HCT116 (cell line): ENCODE measurements at places on chromosomes 12 and 14. TPM values are rescaled to one million over a fixed set of nuclear protein-coding genes. Genes with fewer than 3 reads are reported as not detected.

The OR4K17 gene
- total RNA-seq = not detected

The NANOG gene
- 0.22 TPM for total RNA-seq

The VRTN gene
- total RNA-seq = 0.10 TPM

The CLEC2A gene
- total RNA-seq = not detected

The TROAP gene
- 99.1 TPM for total RNA-seq

The IL31 gene
- not detected for total RNA-seq

The TWF1 gene
- total RNA-seq = 125 TPM

The C14orf93 gene
- total RNA-seq = 13.7 TPM

The ERBB3 gene
- 39.7 TPM for total RNA-seq

The CCDC88C gene
- total RNA-seq = 20.8 TPM

DNA sequence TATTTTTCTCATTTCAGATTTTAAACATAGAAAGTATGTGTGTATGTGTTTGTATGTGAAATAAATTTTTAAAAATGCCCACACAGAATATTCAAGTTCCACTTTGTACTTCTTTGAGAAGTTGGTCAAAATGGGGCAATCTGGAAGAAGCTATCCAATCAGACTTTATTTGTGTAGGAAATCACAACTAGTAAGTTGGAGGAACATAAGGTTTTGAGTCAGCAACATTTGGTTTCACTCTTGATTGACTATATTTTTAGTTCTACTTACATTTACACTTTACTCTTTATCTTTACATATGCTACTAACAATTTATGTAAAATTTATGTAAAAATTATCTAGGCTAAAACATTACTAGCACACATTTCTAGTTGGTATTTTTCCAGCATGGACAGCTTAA, 128.1 kb downstream of the ATXN7L3B start:
- H3K4me1 ChIP-seq = no peaks in the 10 kb centered on the region
- H3K27ac ChIP-seq = no peak overlapping the region
- H3K36me3 ChIP-seq = no peaks in the 10 kb centered on the region
- no peaks in the 10 kb centered on the region for H3K27me3 ChIP-seq
- no peak for DNase-seq

GRCh38 chr14:68918612-68919011, 60.5 kb downstream of the ACTN1 start:
- H3K4me3 ChIP-seq = no peak overlapping the region
- H3K4me1 ChIP-seq = no peaks in the 10 kb centered on the region
- H3K27me3 ChIP-seq = no peaks in the 10 kb centered on the region
- no peak for DNase-seq
- H3K27ac ChIP-seq = no peak overlapping the region

DNA sequence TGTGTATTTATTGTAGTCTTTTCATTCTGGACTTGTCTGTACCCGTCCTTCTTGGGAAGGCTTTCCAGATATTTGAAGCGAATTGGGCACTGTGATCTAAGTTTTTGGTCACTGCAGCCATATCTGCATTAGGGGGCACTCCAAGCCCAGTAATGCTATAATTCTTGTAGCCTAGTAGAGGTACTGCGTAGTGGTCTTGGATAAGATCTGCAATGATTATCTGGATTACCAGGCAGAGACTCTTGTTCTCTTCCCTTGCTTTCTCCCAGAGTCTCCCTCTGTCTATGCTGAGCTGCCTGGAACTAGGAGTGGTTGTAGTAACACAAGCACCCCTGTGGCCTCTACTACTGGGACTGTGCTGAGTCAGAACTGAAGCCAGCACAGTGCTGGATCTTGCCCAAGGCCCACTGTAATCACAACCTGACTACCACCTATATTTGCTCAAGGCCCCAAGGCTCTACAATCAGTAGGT, 30.0 kb downstream of the SLC38A2 start:
- H3K27me3 ChIP-seq = no peaks in the 10 kb centered on the region
- no peak overlapping the region for H3K27ac ChIP-seq
- no peak overlapping the region for H3K4me3 ChIP-seq
- no peaks in the 10 kb centered on the region for H3K36me3 ChIP-seq

DNA sequence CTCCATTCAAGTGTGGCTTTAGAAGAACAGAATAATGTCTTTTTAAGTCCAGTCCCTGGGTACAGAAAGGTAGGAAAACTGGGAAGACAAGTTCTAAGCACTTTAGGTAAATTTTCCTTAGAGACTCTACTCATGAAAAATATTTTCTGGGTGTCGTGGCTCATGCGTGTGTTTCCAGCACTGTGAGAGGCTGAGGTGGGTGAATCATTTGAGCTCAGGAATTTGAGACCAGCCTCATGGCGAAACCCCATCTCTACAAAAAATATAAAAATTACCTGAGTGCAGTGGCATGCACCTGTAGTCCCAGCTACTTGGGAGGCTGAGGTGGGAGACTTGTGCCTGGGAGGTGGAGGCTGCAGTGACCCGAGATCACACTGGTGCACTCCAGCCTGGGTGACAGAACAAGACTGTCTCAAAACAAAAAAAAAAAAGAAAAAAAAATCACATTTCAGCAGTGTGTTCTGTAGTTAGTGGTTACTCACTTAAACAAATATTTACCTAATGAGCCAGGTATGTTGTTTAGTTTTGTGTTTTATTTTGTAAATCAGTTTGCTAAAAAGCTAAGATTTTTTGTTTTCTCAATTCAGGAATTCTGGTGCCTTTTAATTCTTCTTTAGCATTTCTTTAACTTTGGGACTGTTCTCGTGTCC, 52.3 kb upstream of the RD3L start:
- no peaks in the 10 kb centered on the region for H3K36me3 ChIP-seq
- no peak overlapping the region for H3K27ac ChIP-seq
- no peak overlapping the region for H3K4me3 ChIP-seq
- DNase-seq = no peak
- no peaks in the 10 kb centered on the region for H3K4me1 ChIP-seq
- no peaks in the 10 kb centered on the region for H3K27me3 ChIP-seq

- H3K36me3 ChIP-seq = no peaks in the 10 kb centered on the region
- H3K4me1 ChIP-seq = peaks cover 7% of the 10 kb centered on the region
- H3K4me3 ChIP-seq = no peak overlapping the region
- no peak for DNase-seq
- H3K27ac ChIP-seq = no peak overlapping the region
These were observed 45.8 kb downstream of the ATL1 start for GRCh38 chr14:50605766-50606165.

DNA sequence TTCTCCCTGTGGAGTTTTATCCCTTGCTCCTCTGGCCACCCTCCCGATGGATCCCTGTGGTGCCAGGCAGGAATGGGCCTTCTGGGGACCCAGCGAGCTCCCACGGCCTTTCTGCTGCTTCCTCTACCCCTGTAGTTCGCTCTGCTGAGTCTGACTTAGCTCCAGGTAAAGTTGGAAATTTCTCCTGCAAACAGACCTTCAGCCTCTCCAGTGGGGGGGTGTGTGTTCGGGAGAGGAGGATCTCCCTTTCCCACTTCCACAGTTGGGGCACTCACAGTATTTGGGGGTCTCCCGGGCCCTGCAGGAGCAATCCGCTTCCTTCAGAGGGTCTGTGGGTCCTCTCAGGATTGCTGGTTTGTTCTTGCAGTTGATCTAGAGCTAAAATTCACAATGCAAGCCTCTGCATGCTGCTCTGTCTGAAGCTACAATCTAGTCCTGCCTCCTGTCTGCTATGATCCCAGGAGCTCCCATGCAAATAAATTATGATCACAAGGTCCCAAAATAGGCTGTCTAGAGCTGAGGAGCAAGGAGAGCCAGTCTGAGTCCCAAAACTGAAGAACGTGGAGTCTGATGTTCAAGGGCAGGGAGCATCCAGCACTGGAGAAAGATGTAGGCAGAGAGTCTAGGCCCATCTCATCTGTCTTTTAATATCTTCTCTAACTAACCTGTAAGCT, 18.3 kb downstream of the MTRFR start:
- peak overlapping the region; percentile 39; the same call in 1 of the 2 replicates for H3K4me3 ChIP-seq
- H3K4me1 ChIP-seq = peaks cover 29% of the 10 kb centered on the region
- H3K27me3 ChIP-seq = no peaks in the 10 kb centered on the region
- no peak for DNase-seq

DNA sequence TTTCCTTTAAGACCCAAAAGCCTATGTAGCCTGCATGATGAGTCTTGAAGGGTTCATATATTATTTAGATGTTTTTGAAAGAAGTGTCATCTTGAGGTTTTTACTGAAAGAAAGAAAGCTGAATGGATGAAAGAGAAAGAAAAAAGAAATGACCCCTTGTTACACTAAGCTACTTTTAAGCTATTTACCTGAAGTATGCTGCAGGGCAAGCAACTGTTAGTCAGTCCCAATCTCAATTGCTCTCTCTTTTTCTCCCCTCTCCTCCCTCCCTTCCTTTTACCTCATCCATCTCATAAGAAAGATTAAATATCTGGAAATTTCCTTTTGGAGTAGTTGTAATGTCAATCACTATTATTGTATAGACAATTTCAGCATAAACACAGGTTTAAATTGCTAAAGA, 512.4 kb downstream of the TMTC2 start:
- no peaks in the 10 kb centered on the region for H3K36me3 ChIP-seq
- H3K27me3 ChIP-seq = no peaks in the 10 kb centered on the region
- no peaks in the 10 kb centered on the region for H3K4me1 ChIP-seq
- no peak overlapping the region for H3K4me3 ChIP-seq
- H3K27ac ChIP-seq = no peak overlapping the region

DNA sequence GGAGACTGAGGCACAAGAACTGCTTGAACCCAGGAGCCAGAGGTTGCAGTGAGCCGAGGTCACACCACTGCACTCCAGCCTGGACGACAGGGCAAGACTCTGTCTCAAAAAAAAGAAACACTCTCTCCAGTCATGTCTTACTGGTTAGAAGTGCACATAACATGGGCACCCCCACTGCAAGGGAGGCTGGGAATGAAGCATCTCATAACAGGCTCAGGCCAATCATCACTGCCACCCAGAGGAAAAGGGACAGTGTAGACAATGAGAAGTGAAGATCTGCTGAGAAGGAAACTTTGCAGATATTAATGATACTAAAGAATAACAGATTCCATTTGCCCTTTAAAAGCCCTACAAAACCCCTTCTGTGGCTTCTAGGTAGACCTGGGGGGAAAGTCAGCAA, 66.9 kb downstream of the ITPK1 start:
- peaks cover 54% of the 10 kb centered on the region for H3K4me1 ChIP-seq
- H3K27me3 ChIP-seq = no peaks in the 10 kb centered on the region
- H3K27ac ChIP-seq = no peak overlapping the region
- H3K4me3 ChIP-seq = no peak overlapping the region

GRCh38 chr12:116165036-116165425, 112.5 kb downstream of the MED13L start:
- peak; percentile 44 for DNase-seq
- H3K4me1 ChIP-seq = peaks cover 47% of the 10 kb centered on the region
- H3K36me3 ChIP-seq = no peaks in the 10 kb centered on the region

GRCh38 chr14:24171422-24172260, at the start of gene REC8:
REC8 (plus strand) TSS chr14:24172080; CDS start chr14:24172553, 473 bp downstream.
- DNase-seq = no peak
- no peak within 1 kb of the TSS for H3K27ac ChIP-seq
- no peaks in the 10 kb centered on the region for H3K4me1 ChIP-seq
- H3K4me3 ChIP-seq = no peak within 1 kb of the TSS

- H3K4me3 ChIP-seq = no peak overlapping the region
- no peak for DNase-seq
- H3K27ac ChIP-seq = no peak overlapping the region
- no peaks in the 10 kb centered on the region for H3K4me1 ChIP-seq
- no peaks in the 10 kb centered on the region for H3K27me3 ChIP-seq
- H3K36me3 ChIP-seq = no peaks in the 10 kb centered on the region
These were observed 32.0 kb upstream of the SPPL3 start for GRCh38 chr12:120936197-120936596.

GRCh38 chr14:63605041-63605532, 36.6 kb downstream of the WDR89 start:
- DNase-seq = no peak
- H3K27me3 ChIP-seq = no peaks in the 10 kb centered on the region
- H3K4me1 ChIP-seq = no peaks in the 10 kb centered on the region
- no peak overlapping the region for H3K27ac ChIP-seq

- H3K27ac ChIP-seq = no peak overlapping the region
- no peaks in the 10 kb centered on the region for H3K36me3 ChIP-seq
- no peak for DNase-seq
- no peak overlapping the region for H3K4me3 ChIP-seq
These were observed 39.3 kb upstream of the ABCC9 start for GRCh38 chr12:21980544-21980943.

DNA sequence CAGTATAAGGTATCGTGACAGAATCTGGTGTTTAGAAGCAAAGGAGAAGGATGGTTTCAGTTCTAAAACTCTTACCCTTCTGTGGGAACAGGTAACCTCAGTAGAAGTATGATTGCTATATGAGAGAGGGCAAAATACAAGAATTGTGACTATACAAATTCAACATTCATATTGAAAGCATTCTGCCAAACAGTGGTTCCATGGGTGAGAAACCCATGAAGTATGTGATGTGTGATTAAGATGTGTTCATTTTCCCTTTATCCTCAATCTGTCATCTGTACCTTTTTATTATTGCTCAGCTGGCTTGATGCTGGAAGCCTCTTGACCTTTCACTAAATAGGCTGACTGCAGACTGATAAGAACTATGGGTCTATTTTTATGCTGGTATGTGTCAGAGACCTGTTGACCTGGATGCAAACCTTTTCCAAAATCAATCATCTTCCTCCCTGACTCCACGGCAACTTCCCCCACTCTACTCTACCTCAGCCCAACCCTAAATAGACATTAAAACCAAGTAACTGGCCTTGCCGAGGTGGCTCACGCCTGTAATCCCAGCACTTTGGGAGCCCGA, 109.6 kb downstream of the STXBP6 start:
- no peak overlapping the region for H3K4me3 ChIP-seq
- H3K4me1 ChIP-seq = no peaks in the 10 kb centered on the region
- no peaks in the 10 kb centered on the region for H3K36me3 ChIP-seq
- no peaks in the 10 kb centered on the region for H3K27me3 ChIP-seq
- no peak for DNase-seq

DNA sequence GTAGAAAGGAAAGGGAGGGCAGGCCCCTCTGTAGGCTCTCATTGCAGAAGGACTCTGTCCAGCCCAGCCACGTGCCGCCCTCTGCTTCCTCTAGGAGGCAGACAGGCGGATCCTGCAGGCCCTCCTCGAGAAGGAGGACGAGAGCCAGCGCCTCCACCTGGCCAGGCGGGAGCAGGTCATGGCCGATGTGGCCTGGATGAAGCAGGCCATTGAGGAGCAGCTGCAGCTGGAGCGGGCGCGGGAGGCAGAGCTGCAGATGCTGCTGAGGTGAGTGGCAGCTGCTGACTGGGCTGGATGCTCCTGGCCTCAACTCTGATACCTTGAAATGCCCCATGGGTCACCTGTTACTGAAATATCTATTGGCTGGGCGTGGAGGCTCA, 10.9 kb downstream of the TCHP start:
- H3K27ac ChIP-seq = no peak overlapping the region
- H3K4me1 ChIP-seq = no peaks in the 10 kb centered on the region
- no peaks in the 10 kb centered on the region for H3K27me3 ChIP-seq
- peak; percentile 43 for DNase-seq
- peaks cover 17% of the 10 kb centered on the region for H3K36me3 ChIP-seq

- H3K27ac ChIP-seq = no peak overlapping the region
- no peaks in the 10 kb centered on the region for H3K36me3 ChIP-seq
- H3K4me3 ChIP-seq = no peak overlapping the region
- H3K4me1 ChIP-seq = peaks cover 12% of the 10 kb centered on the region
- no peaks in the 10 kb centered on the region for H3K27me3 ChIP-seq
These were observed 113.2 kb upstream of the HIF1A start for GRCh38 chr14:61581955-61582615.
